Epithelial cell of proximal tubule (primary cell): ENCODE measurements at places on chromosomes 3 and 15.

- DNase-seq: no peak
Observed at GRCh38 chr3:9828801-9829755, 14.7 kb downstream of the RPUSD3 start.

DNA sequence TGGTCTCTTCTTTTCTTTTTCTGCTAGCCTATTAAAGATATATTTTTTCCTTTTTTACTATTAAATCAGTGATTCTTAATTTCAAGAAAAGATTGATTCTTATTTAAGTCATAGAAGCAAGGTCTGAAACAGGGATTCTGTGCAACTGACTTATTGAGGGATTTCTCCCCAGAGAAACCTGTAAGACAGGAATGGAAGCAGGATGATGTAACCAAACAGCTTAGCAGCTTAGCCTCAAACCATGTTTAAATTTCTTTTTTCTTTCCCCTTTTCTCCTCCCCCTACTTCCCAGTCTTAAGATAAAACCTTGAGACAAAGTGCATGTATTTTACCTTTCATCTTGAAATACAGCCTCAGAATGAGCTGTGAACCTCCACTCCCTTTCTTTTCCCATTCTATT lies 322.8 kb downstream of the NEK10 start:
- DNase-seq: no peak

GRCh38 chr3:112656043-112656442 lies 15.1 kb upstream of the CCDC80 start:
- DNase-seq: no peak

- DNase-seq: no peak
Observed at GRCh38 chr15:77859491-77860060, 217.9 kb downstream of the TBC1D2B start.

- no peak for DNase-seq
Observed at GRCh38 chr3:128113817-128114794, 9.5 kb downstream of the RUVBL1 start.

DNA sequence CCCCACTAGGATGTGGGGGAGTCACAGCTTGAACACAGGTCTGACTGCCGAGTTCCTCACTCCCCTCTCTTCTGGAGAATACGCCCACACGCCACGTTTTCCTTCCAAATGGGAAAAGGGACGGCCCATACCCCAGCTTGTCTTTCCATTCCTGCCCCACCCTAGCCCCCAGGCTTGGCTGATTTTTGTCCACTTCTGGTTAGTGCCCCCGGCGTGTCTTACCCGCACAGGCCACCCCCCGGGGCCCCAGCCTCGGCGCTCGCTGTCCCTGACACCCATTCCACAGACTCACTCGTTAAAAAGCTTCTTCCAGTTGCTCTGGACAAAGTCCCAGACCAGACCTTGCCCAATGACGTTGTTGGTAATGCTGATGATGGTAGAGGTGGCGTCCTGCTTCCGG lies 14.5 kb downstream of the MESP2 start:
- DNase-seq: no peak

- no peak for DNase-seq
Observed at GRCh38 chr15:74635228-74635627, 19.6 kb downstream of the CLK3 start.

DNA sequence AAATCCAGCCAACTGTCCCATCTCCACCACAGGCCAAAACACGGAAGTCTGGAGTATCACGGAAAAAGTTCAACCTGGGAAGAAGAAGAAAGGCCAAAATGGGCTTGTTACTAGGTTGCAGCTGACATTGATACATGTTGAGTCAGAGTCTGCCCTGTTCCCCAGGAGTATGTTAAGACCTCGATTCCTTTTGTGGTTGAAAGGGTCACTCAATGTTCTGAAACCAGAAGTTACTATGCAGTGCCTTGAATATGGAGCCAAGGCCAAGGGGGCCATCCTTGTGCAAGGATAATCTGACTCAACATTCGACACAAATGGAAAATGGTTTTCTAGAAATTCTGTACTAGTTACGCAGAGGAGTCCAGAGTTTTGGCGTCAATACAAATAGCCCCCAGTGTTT lies 104.2 kb downstream of the DGKG start:
- no peak for DNase-seq

DNA sequence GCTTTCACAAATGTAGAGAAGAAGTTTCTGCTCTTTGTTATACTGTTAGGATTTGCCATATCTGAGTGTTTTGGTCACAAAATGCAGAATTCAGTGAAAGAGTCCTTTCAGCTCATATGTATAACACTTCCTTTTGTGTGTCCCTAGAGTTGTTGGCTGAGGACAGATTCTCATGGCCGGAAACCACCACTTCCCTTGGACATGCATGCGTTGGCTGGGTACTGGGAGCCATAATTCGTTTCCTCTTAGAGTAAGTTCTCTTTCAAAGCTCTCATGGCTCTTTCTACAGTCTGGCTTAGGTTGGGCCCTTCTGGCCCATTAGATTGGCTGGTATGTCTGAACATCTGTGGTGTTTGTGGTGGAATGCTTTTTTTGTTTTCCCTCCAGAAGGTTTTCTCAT lies 298.5 kb downstream of the DIPK2A start:
- DNase-seq: no peak

- DNase-seq: no peak
Observed at GRCh38 chr3:69319652-69320051, 66.2 kb downstream of the FRMD4B start.

- no peak for DNase-seq
Observed at GRCh38 chr3:78139166-78139565, 1099.3 kb downstream of the ROBO2 start.

DNA sequence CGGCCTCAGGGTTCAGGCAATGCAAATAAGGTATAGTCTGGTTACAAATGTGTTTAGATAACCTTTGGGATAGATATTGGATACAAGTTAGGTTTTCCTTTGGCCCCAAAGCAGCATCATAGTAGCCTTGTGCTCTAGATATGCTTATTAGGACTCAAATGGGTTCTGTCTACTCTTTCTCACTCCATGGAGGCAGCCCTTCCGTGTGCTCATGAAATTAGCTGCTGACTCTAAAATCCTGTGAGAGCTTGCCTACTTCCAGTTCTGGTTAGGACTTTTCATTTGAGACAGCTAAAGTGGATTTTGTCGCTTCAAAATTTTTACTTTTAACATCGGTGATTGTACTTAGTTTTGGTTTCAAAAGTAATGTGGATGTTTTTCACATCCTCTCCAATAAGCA lies 1.6 kb downstream of the CDV3 start:
- DNase-seq: no peak
